ENCODE measurements at places on chromosomes 4 and X.
A peak's percentile ranks its signal among the peaks of the same experiment; 100 is the strongest.

GRCh38 chr4:77877167-77877566 lies 14.5 kb downstream of the MRPL1 start:
- no peak for DNase-seq

DNA sequence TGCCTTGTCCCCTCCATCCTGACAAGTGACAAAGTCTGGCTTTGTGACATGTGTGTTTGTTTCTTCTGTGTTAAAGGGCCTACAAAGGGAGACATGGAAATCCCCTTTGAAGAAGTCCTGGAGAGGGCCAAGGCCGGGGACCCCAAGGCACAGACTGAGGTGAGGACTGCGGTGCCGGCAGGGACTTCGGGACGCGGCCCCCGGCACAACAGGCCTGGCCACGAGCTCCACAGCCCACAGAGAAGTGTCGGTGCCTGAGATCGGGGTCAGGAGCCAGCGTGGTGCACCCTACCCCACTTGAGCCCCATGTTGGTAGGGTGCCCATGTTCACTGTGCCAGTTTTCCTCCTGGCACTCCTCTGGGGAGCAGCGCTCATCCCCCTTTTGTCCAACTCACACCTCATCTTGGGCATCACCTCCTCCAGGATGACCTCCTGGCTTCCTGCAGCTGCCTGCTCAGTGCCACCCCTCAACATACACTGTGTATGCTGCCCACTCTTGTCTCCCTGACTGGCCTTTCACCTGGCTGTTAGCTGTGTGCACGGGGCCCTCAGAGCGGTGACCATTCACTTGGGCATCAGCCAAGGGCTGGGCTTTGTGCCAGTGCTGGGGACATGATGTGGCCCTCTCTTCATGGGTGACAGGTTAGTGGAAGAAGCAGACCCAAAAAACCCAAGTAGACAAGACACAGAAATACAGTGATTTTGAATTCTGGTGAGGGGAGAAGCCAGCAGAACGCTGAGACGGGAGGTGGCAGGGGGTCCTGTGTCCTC lies 17.6 kb downstream of the WFS1 start:
- DNase-seq: no peak

GRCh38 chr4:44869985-44870384 lies 143.6 kb upstream of the GNPDA2 start:
- no peak for DNase-seq

DNA sequence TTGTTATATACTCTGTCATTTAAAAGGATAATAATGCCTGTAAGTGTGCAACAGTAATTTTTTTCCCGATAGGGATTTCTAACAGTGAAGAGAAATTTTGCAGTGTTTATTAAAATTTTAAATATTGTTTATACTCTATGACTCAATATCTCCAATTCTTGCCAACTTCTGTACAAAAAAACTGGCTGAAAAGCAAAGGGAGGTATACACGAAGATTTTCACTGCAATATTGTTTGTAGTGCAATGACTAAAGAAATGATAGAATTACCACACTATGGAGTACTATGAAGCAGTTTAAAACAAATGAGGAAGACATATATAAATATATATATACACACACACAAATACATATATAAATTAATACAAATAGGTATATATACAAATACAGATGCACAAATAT lies 187.9 kb upstream of the IL15 start:
- DNase-seq: no peak

GRCh38 chr4:155047755-155048154 lies 160.7 kb upstream of the NPY2R start:
- DNase-seq: no peak

GRCh38 chr4:47315346-47315745 lies 148.2 kb downstream of the COMMD8 start:
- no peak for DNase-seq

GRCh38 chr4:168451331-168451730 lies 29.0 kb downstream of the DDX60L start:
- no peak for DNase-seq

GRCh38 chrX:119398974-119399771 lies at the start of gene SLC25A43:
TSS of gene SLC25A43 (plus strand) at chrX:119399336. CDS start at chrX:119399404, 68 bp downstream.
- DNase-seq: no peak

DNA sequence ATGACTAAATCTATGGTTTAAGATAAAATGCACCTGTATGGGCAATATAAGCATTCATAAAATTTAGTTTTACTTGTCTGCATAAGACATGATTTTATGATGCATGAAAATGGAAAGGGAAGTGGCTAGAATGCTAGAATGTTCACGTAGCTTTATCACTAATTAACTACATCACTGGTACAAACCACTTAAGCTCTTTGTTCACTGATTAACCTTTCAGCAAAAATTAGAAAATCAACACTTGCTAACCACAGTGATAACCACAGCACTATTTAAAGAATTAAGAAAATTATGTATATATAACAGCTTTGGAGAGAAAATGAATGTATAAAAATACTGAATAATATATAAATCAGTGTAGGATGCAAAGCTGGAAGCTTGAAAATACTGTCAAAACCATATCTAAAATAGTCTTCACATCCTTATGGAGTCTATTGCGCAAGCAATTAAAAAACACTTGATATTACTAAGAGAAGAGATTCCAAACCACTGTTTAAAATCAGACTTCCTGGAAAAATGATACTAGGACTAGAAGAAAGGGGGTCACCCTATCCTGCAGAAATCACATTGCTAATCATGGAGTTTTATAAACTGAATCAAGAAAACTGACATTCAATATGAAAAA lies 51.9 kb downstream of the EFHC2 start:
- DNase-seq: no peak

- no peak for DNase-seq
Observed at GRCh38 chr4:168696826-168697225, 200.0 kb downstream of the PALLD start.

DNA sequence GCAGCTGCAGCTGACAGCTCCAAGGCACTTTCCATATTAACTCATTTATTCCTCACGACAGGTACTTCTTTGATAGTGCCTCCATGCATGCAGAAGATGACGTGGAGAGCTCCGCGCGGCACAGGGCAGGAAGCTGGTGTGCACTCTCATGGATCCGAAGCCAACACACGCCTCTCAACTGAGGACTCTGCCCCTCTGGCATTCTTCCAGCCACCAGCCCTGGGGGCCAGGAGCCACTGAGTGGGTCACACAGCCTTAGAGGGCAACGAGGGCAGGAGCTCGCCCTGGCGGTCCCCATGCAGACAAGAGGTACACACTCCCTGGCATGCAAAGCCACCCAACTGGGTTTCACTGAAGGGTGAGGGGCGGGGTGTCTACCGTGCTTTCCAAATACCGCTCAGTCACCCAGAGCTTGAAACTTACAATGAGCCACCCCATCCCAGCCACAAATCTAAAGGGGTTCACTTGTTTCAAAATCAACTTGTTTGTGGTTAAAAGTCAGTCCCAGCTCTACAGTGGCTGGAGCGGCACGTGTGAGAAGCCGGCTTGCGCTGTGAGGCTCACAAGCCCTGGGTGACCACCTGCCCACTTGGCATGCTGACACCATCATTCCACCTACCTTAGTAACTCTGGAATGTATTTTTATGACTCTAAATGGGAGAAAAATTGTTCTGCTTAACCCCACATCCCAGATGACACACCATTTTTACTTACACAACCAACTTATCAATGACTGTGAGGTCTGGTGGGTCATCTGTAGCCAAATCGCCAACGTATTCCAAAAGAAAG lies 16.2 kb downstream of the NOP14 start:
- no peak for DNase-seq

DNA sequence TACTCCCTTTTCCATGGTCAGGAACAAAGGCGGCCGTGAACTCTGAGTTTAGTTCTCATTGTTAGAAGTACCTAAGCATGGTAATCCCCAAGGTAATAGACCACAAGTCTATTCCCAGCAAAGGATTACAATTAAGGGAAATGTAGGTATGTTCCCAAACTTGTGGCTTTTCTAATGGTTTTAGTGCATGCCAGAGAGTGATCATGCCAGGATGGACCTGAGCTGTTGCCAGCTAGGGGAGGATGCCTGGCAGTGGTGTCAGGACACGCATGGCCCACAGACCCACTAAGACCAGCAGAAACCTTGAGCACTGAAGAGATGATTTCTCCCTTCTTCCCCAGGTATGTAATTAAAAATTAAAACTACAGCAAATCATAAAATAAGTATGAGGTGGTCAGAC lies 60.8 kb downstream of the COQ2 start:
- no peak for DNase-seq

DNA sequence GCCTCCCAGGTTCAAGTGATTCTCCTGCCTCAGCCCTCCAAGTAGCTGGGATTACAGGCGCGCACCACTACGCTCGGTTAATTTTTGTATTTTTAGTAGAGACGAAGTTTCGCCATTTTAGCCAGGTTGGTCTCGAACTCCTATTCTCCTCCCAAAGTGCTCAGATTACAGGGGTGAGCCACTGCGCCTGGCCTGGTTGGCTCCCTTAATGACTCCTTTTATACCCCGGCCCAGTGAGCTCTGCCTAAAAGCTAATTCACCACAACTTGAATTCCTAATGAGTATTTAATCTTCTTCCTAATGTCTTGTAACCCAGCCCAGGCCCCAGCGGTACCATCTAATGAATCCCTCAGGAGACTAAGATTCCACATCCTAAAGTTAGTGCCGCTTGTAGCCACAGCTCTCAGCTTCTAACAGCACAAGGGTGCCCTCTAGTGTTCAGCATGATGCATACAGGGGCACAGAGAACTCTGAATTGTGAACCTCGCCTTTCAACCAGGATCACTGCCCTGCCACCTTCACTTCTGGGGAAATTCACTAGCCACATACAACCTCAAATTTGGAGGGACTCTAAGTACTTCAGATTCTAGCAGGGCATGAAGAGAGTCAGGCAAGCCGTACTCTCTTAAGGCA lies 89.5 kb downstream of the OR13H1 start:
- peak; percentile 50 for DNase-seq

DNA sequence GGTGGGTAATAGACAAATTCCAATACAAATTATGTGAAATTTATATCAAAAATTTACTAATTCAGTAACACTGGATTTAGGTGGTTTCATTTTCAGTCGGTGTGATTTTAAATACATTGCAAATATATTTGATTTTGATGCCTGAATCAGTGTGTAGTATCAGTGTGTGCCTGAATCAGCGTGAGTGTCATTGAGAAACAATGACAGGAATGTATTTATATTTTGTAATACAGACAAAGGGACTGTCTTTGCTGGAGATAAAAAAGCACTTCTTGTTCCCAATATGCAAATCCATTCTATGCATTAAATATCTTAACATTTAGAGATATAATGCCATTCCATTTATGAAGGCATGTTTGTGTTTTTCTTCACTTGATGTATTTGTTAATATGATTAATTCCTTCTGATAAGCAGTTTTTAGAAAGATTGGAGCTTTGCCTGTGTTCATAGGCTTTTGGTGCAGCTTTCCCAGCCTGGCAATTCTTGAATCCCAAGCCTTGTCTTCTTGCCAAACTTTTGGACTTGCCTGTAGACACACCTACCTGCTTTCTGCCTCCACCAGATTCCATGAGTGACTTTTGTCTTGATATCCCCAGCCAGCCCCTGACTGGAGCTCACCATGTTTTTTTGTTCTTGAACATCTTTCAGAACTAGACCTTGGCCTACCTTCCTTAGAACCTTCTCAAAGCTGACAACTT lies 243.8 kb downstream of the ADGRL3 start:
- no peak for DNase-seq

DNA sequence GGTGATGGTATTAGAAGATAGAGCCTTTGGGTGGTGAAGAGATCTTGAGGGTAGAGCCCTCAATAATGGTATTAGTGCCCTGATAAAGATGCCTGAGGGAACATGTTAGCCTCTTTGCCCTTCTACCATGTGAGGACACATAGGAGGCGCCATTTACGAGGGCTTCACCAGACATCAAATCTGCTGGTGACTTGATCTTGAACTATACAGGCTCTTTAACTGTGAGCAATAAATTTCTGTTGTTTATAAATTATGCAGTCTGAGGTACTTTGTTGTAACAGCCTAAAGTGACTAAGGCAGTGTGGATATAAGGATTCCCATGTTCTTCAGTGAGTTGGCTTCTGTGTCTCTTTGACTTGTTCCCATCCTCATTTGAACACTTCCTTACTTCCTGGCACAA lies 11.8 kb downstream of the MOB1B start:
- DNase-seq: no peak

GRCh38 chr4:188722911-188723310 lies 583.7 kb downstream of the TRIML1 start:
- no peak for DNase-seq

DNA sequence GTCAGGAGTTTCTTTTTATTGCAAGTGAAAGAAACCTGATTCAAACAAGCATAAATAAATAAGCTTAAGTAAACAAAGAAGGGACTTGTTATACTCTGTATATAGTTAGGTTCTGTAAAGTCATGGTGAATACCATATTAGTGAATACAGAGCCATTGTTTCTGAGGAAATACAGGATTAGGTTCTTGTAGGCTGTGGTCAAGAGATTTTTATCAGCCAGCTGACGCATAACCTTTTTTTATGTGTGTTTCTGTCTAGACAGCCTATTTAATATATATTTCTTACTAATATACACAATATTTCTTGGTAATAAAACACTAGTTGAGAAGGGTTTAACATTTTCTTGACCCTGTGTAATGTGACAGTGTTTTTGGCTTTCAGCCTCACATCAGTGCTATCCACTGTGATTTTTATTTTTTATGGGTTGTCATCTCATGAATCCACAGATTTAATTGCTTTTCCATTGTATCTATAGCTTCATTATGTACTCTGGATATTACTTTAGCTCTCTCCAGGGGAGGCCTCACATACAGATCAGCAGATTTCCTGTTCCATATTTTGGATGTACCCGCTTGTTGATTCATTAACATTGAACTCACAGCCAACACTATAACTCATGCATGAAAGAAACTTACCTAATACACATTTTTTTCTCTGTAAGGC lies 8.0 kb downstream of the HERC3 start:
- no peak for DNase-seq

- no peak for DNase-seq
Observed at GRCh38 chr4:96407225-96407624, 567.3 kb downstream of the PDHA2 start.

DNA sequence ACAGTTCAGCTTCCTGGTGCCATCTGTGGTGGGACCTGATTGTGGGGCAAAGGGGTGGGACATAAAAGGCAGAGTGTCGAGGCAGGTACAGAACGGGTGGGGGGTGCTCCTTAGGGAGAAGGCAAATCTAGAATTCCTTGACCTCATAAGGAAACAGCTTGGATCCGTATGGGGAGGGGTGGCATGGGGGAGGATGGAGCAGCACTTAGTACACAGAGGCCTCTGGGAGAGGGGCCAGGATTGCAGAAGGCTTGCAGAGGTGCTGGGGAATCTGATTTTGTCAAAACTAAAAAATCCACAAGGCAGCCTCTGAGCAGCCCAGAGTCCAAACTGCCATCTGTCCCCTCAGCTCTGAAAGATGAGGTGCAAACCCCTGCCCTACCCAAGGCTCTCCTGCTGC lies 2.3 kb upstream of the EMD start:
- no peak for DNase-seq

DNA sequence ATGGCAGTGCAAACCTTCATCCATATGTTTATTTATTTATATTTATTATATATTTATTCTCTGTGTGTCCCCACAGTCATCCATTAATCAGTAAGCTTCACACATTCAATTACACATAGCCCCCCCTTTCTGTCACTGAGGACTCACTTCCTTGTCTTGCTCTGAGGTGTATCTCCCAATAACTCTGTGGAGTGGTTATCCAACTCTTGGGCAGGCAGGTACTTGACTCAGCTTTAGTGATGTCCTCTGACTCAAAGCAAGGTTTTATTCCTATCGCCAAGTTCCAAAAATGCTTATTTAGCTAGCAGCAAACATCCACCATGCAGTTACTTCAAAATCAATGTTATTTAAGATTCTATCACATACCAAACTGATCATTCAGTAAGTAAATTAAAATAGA lies 25.2 kb upstream of the NDP start:
- no peak for DNase-seq

- no peak for DNase-seq
Observed at GRCh38 chrX:21939906-21940305, 603 bp upstream of the SMS start.

All from Panc1 (cell line).